ENCODE measurements at places on chromosomes 1 and 21. TPM values are rescaled to one million over a fixed set of nuclear protein-coding genes. Genes with fewer than 3 reads are reported as not detected.
A peak's percentile ranks its signal among the peaks of the same experiment; 100 is the strongest.

PATJ gene
- total RNA-seq: 56.2 TPM

- peak within 1 kb of the TSS; percentile 65 for H3K4me3 ChIP-seq
- peaks cover 45% of the 10 kb centered on the region for H3K4me1 ChIP-seq
- H3K27me3 ChIP-seq: peaks cover 11% of the 10 kb centered on the region
- no peaks in the 10 kb centered on the region for H3K36me3 ChIP-seq
Observed at GRCh38 chr1:1349256-1350012, at the start of gene DVL1. DVL1 (minus strand) TSS chr1:1349418; CDS start chr1:1349065, 353 bp downstream.

WLS gene
- 89.8 TPM for total RNA-seq

C1QTNF12 gene
- total RNA-seq: 2.6 TPM

- no peak overlapping the region for H3K27ac ChIP-seq
- no peak overlapping the region for H3K4me3 ChIP-seq
- H3K36me3 ChIP-seq: no peaks in the 10 kb centered on the region
- peaks cover 13% of the 10 kb centered on the region for H3K4me1 ChIP-seq
- H3K27me3 ChIP-seq: no peaks in the 10 kb centered on the region
- no peak for DNase-seq
Observed at GRCh38 chr1:64909031-64909430, 57.3 kb downstream of the JAK1 start.

AADACL4 gene
- not detected for total RNA-seq

DNA sequence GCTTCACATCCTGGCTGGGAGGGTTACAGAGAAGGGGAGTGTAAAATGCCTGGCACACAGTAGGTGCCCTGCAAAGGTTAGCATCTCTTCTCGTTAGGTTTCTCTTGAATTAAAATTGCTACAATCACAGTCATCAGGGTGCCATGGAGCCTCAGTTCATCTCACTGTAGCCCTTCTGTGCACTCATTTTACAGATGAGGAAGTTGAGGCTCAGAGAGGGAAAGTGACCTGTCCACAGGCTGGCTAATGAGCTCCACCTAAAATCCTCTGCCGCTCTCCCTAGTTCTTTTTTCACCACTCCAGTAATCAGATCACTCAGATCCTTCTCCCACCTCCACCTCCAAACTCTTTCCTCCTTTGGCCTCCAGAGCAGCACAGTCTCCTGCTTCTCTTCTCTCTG, 13.5 kb upstream of the AHDC1 start:
- no peak overlapping the region for H3K4me3 ChIP-seq
- H3K36me3 ChIP-seq: no peaks in the 10 kb centered on the region
- no peaks in the 10 kb centered on the region for H3K27me3 ChIP-seq
- peaks cover 18% of the 10 kb centered on the region for H3K4me1 ChIP-seq
- no peak for DNase-seq

GRCh38 chr1:8714173-8714572, 103.3 kb downstream of the RERE start:
- DNase-seq: no peak
- H3K36me3 ChIP-seq: no peaks in the 10 kb centered on the region
- no peaks in the 10 kb centered on the region for H3K27me3 ChIP-seq
- H3K4me3 ChIP-seq: no peak overlapping the region
- H3K27ac ChIP-seq: no peak overlapping the region

DNA sequence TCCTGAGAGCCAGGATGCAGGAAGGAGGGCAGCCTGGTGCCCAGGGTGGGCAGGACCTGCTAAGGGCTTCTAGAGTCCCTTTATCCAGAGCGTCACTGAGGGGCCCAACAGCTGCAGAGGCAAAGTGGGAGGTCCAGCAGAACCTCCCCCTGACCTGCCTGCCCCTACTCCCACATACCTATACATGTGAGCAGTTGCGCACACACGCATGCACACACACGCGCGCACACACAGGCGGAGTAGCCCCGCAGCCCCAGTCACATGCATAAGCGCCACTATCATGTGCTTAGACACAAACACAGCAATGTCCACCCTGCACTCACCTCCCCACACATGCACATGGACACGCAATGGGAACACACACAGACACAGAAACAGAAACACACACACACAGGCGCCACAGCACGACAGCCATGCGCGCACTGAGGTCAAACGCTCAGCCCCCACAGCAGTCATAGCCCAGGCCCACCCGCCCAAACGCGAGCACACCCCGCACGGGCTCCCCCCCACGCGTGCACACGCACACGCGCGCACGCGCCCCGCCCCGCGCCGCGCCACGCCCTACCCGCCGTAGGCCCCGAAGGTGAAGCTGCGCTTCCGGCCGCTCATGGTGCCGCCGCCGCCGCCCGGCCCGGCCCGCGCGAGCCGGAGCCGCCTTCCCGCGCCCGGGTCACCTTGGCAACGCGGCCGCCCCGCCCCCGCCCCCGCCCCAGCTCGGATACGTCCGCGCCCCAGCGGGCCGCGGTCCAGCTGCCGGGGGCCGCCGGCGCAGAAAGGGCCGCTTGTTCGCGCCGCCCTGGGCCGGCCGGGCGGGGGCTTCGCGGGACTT, 17.7 kb downstream of the RAP1GAP start:
- H3K27ac ChIP-seq: no peak overlapping the region
- DNase-seq: peak; percentile 81
- no peaks in the 10 kb centered on the region for H3K36me3 ChIP-seq

SPATC1L gene
- 4.7 TPM for total RNA-seq

OBSCN gene
- 39.4 TPM for total RNA-seq

GRCh38 chr1:115165776-115166175, 76.5 kb upstream of the TSPAN2 start:
- H3K27me3 ChIP-seq: no peaks in the 10 kb centered on the region
- no peaks in the 10 kb centered on the region for H3K4me1 ChIP-seq
- H3K36me3 ChIP-seq: no peaks in the 10 kb centered on the region
- H3K27ac ChIP-seq: no peak overlapping the region
- no peak overlapping the region for H3K4me3 ChIP-seq
- no peak for DNase-seq

GRCh38 chr1:209095627-209096595, 487.6 kb upstream of the CAMK1G start:
- H3K27me3 ChIP-seq: no peaks in the 10 kb centered on the region
- H3K36me3 ChIP-seq: no peaks in the 10 kb centered on the region
- no peak for DNase-seq
- no peak overlapping the region for H3K27ac ChIP-seq
- no peak overlapping the region for H3K4me3 ChIP-seq

- H3K27me3 ChIP-seq: no peaks in the 10 kb centered on the region
- H3K27ac ChIP-seq: no peak overlapping the region
- H3K4me3 ChIP-seq: no peak overlapping the region
- no peak for DNase-seq
- no peaks in the 10 kb centered on the region for H3K4me1 ChIP-seq
Observed at GRCh38 chr1:181514298-181515290, 31.3 kb downstream of the CACNA1E start.

PEAR1 gene
- total RNA-seq: 17.9 TPM

DNA sequence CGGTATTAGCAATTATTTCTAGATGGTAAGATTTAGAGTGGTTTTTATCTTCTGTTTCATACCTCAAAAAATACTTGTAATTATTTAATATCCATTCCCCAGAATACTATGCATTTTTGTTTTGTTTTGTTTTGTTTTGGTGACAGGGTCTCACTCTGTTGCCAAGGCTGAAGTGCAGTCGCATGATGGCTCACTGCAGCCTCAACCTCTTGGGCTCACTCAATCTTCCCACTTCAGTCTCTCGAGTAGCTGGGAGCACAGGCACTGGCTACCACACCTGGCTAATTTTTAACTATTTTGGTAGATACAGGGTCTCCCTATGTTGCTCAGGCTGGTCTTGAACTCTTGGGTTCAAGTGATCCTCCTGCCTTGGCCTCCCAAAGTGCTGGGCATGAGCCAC, 252.7 kb downstream of the AKT3 start:
- no peak for DNase-seq
- H3K27me3 ChIP-seq: no peaks in the 10 kb centered on the region
- H3K36me3 ChIP-seq: no peaks in the 10 kb centered on the region
- H3K4me1 ChIP-seq: no peaks in the 10 kb centered on the region

TEDDM1 gene
- not detected for total RNA-seq

DNA sequence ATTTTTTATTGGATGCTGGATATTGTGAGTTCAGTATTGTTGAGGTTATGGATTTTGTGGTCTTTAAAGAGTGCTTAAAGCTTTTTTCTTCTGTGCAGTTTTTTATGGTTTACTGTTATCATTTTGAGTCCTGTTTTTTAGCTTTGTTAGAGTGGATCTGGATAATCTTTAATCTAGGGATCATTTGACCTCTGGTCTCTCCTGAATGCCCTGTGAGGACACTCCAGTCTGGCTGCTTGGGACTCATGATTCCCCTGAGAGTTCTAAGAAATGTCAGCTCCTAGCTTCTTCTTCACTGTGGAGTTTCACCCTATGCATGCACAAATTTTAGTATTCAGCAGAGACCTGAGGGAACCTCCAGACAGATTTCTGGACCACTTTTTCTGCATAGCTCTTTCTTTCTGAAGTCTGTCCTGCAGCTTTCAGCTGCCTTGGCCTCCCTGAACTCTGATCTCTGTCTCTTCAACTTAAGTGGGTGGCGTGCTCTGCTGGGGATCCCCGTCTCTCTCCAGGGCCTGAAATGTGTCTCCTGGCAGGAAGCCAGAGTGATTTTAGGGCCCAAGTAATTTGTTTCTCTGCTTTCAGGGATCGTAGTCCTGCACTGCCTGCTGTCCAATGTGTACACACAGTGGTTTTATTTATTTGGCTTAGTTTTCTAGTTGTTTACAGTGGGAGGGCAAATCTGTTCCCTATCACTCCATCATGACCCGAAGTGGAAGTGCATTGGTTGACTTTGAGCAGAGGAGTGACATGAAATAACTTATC, 14.7 kb downstream of the PEX14 start:
- no peak overlapping the region for H3K27ac ChIP-seq
- no peaks in the 10 kb centered on the region for H3K27me3 ChIP-seq
- H3K36me3 ChIP-seq: no peaks in the 10 kb centered on the region
- peak; percentile 8 for DNase-seq
- peaks cover 1% of the 10 kb centered on the region for H3K4me1 ChIP-seq
- no peak overlapping the region for H3K4me3 ChIP-seq

DNA sequence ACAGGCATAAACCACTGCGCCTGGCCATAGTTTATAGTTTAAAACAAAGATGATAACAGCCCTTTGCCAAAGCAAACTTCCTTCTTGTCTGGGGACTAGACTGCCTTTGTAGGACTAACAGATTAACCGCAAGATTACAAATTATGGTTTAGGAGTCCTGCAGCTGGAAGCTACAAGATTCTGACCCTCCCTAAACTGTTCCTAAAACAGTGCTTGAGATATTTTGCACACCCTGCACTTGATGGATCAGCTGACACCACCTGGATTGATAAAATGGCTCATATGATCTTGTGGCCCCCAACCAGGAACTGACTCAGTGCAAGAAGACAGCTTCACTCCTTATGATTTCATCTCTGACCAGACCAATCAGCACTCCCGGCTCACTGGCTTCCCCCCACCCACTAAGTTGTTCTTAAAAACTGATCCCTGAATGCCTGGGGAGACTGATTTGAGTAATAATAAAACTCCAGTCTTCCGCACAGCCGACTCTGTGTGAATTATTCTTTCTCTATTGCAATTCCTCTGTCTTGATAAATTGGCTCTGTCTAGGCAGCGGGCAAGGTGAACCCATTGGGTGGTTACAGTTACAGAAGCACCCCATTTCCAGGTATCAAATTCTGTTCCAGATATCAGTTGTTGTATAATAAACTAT, 13.8 kb upstream of the RNF11 start:
- no peak overlapping the region for H3K27ac ChIP-seq
- no peaks in the 10 kb centered on the region for H3K4me1 ChIP-seq
- DNase-seq: no peak
- H3K27me3 ChIP-seq: no peaks in the 10 kb centered on the region

TRIM17 gene
- 2.6 TPM for total RNA-seq

DNA sequence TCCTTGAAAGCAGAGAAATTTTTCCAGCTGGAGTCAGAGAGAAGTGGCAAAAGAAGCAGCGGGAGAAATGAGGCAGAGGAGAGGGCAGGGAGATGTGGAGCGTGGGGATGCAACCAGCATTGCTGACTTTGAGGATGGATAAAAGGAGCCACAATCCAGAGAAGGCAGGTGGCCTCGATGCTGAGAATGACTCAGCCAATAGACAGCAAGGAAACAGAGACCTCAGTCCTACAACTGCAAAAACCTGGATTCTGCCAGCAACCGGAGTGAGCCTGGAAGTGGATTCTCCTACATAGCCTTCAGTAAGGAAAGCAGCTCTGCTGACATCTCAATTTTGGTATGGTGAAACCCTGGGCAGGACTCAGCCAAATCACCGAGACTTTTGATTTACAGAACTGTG, 128.9 kb upstream of the ATP1B1 start:
- H3K4me1 ChIP-seq: peaks cover 5% of the 10 kb centered on the region
- no peak for DNase-seq
- no peaks in the 10 kb centered on the region for H3K27me3 ChIP-seq
- H3K36me3 ChIP-seq: no peaks in the 10 kb centered on the region
- H3K27ac ChIP-seq: no peak overlapping the region

GRCh38 chr1:63922848-63923247, 149.0 kb downstream of the ROR1 start:
- H3K4me1 ChIP-seq: peaks cover 18% of the 10 kb centered on the region
- no peak for DNase-seq
- H3K27ac ChIP-seq: no peak overlapping the region
- H3K27me3 ChIP-seq: no peaks in the 10 kb centered on the region
- no peak overlapping the region for H3K4me3 ChIP-seq
